CD4-positive, alpha-beta T cell treated with Interleukin-4 for 1 hour (primary cell): ENCODE measurements at places on chromosomes 1 and 21.

GRCh38 chr1:57206038-57206437 lies 217.8 kb downstream of the DAB1 start:
- DNase-seq = no peak

GRCh38 chr1:110475362-110476027 lies 24.5 kb downstream of the PROK1 start:
- DNase-seq = no peak

GRCh38 chr1:183022202-183023145 lies 746 bp upstream of the LAMC1 start:
- no peak for DNase-seq

GRCh38 chr1:66532798-66533783 lies 862 bp upstream of the SGIP1 start:
- DNase-seq = no peak

- DNase-seq = no peak
These were observed 102.7 kb upstream of the CD55 start for GRCh38 chr1:207218512-207219362.

DNA sequence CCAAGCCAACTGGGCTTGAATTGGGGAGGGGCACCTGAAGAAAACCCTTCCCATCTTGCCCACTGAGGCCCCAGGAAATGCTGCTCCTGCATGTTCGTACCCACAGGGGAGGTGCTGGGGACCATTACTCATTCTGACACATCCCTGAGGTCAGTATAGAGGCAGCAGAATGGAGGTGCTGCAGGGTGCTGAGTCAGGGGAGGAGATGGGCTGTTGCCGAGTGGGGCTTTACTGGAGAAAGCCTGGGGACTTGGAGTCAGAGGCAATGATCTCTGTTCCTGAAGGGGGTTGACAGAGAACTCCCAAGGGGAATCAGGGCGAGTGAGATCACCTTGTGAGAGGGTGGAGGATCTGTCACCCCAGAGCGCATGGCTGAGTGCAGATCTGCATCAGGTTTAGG lies 40.2 kb upstream of the KCNA10 start:
- DNase-seq = no peak

- DNase-seq = no peak
These were observed 180.2 kb downstream of the KIF26B start for GRCh38 chr1:245334827-245335490.

DNA sequence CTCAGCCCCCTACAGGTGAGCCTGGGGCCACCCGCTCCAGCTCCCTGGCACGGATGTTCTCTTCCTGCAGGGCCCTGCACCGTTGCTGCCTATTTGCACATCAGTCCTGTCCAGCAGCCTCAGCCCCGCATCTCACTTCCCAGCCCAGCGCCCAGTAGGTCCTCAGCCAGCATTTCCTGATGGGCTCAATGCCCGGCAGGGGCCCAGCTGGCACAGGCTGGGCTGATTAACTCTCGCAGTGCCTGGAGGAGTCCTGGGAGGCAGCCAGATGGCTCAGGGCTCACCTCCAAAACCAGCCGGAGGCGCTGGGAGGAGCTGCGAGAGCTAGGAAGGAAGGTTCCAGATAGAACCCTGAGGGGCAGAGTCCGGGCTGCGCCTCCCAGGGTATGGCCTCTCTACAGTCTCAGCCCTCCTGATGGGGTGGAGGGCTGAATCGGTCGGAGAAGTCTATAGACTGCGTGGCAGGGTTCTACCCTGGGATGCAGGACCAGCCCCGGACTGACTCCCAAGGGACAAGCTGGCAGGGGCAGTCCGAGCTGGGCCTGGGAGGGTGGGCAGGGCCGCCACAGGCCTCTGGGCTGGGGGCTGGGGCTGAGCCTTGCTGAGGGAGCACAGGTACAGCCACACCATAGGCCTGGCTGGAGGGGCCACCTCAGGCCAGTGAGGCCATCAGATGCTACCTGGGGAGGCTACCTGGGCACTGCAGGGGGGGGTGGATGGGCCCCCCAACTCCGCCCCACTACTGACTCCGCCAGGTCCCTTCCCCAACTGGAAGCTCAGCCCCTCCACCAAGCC lies 19.2 kb upstream of the CLSTN1 start:
- no peak for DNase-seq
